Diencephalon (tissue), 1 donor: ENCODE measurements at places on chromosomes 4 and X. TPM values are rescaled to one million over a fixed set of nuclear protein-coding genes. Genes with fewer than 3 reads are reported as not detected.

The WDR44 gene
- 44.3 TPM for total RNA-seq

The FGA gene
- total RNA-seq: not detected

The GDPD2 gene
- 14.3 TPM for total RNA-seq

The SFRP2 gene
- total RNA-seq: 4.8 TPM

The TRO gene
- total RNA-seq: 126 TPM

The PASD1 gene
- not detected for total RNA-seq
